ENCODE measurements at places on chromosomes 4 and X. TPM values are rescaled to one million over a fixed set of nuclear protein-coding genes. Genes with fewer than 3 reads are reported as not detected.

SLC9B2 gene
- 19.8 TPM for total RNA-seq

GLRA2 gene
- total RNA-seq = not detected

SLC7A11 gene
- total RNA-seq = 80.2 TPM

CDX4 gene
- total RNA-seq = not detected

OPRPN gene
- total RNA-seq = not detected

NLGN4X gene
- 3.2 TPM for total RNA-seq

PDZD4 gene
- total RNA-seq = 0.33 TPM

MAGEB17 gene
- not detected for total RNA-seq

HSFX2 gene
- total RNA-seq = not detected

TECRL gene
- not detected for total RNA-seq

NXF2B gene
- total RNA-seq = not detected

SMR3B gene
- total RNA-seq = not detected

DMRTC1 gene
- not detected for total RNA-seq

NUDT11 gene
- 13.6 TPM for total RNA-seq

SPANXA1 gene
- not detected for total RNA-seq

AREG gene
- 2,145 TPM for total RNA-seq

Data from mammary epithelial cell (primary cell).